Myocyte (in vitro differentiated cells): ENCODE measurements at places on chromosomes 1 and 21.

GRCh38 chr1:110600716-110601115 lies 5.4 kb downstream of the KCNA2 start:
- DNase-seq = no peak

- DNase-seq = no peak
Observed at GRCh38 chr1:26730695-26731094, 34.9 kb downstream of the ARID1A start.

DNA sequence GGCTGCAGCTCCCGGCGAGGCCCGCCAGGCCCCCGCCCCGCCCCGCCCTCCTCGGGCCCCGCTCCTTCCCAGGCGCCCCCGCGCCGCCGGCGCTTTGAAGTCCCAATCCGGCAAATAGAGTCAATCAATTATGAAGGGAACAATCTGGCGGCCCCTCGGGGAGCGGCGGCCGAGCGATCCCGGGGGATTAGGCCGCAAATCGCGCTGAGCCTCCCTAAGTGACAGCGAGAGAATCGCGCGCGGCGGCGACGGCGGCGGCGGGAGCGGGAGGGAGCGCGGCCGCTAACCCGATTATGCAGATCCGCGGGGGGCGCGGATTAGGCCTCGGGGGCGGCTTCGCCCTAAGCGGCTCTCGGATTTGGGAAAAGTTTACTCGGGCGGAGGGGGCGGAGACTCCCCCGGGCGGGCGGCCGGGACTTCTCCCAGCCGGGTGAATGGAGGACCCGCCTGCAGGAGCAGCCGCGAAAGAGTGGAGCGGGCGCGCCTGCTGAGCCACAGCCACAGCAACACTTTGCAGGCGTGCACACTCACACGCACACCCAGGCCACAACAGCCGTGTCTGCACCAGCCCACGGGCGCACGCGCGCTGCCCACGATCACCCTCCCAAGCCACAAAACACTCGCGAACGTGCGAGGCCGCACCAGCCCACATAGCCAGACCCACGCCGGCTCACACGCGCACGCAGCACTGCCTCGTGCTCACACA lies 23.0 kb upstream of the DMBX1 start:
- DNase-seq = no peak

- DNase-seq = no peak
Observed at GRCh38 chr1:64171797-64172281, 31.6 kb upstream of the UBE2U start.

- peak; percentile 86 for DNase-seq
Observed at GRCh38 chr1:66563094-66563800, 29.3 kb downstream of the SGIP1 start.
